ENCODE measurements at places on chromosomes 12 and 14.

GRCh38 chr12:108696111-108696995, 35.0 kb downstream of the CORO1C start:
- DNase-seq: no peak

GRCh38 chr12:74614426-74614825, 76.8 kb downstream of the ATXN7L3B start:
- DNase-seq: no peak

- DNase-seq: no peak
Observed at GRCh38 chr12:91094957-91095356, 16.3 kb downstream of the LUM start.

DNA sequence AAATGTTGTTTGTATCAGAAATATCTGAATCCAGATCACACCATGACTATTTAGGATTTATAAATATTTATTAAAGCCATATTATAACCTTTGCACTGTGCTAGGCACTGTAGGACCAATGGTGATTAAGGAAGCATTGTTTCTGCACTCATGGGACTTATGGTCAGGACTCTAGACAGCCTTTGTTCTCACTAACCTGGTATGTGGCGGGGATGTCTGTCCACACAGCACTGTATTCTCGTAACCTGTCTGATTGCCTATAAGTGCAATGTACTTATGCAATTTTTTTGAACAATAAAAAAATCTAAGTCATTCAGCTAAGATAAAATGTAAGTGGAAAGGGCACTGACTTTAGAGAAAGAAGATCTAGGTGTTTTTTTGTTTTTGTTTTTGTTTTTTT, 6.7 kb upstream of the SSPN start:
- DNase-seq: no peak

- DNase-seq: no peak
Observed at GRCh38 chr12:89947437-89948270, 239.0 kb upstream of the ATP2B1 start.

GRCh38 chr12:105331805-105332251, 1.3 kb downstream of the C12orf75 start:
- no peak for DNase-seq

DNA sequence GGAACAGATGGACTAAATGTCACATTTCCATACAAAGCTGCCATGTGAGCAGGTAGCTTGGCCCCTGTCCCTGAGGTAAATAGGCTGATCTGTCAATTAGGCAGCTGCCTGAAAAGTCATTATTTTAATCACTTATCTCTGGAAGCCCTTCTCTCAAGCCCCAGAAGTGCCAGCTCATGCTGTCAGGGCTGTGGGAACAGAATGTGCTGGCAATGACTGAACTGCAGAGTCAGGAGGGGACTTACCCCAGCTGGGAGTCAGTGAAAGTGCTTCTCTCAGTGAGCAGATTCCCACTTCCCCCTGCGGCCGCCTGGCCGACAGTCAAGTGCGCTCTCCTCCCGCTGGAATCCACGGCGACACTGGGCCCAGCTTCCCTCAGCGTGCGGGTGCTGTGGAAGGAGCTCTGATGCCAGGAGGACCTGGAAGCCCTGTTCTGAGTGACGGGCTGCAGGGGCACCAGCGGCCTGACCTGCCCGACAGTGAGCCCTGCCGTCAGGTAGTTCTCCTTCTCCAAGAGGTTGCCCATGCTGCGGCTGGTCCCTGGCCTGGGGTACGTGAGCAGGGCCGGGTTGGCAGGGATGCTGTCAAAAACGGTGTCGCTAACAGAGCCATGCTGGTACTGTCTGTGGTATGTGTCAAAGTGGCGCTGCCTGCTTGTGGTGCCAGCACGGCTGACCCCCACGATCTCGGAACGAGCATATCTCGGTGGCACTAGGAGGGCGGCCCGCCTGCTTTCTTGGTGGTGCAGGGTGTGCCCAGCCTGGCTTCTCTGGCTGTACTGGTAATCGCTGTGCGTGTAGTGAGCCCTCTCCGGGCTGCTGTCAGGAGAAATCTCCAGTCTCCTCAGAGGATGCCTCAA, 18.7 kb downstream of the PKP2 start:
- DNase-seq: no peak

- no peak for DNase-seq
Observed at GRCh38 chr12:79764641-79765040, 73.9 kb upstream of the PAWR start.

GRCh38 chr12:101813117-101813516, 17.6 kb downstream of the GNPTAB start:
- no peak for DNase-seq

All from stimulated activated CD8-positive, alpha-beta memory T cell treated with anti-CD3 and anti-CD28 coated beads, Interleukin-12 subunit alpha, Interleukin-12 subunit beta, amount 100 ng/mL, for 1 hour (primary cell).